ENCODE measurements at places on chromosomes 2 and 18.

GRCh38 chr18:48238636-48239035 lies 170.5 kb downstream of the ZBTB7C start:
- DNase-seq, result no peak

GRCh38 chr2:160596441-160596840 lies 102.8 kb upstream of the RBMS1 start:
- DNase-seq, result no peak

DNA sequence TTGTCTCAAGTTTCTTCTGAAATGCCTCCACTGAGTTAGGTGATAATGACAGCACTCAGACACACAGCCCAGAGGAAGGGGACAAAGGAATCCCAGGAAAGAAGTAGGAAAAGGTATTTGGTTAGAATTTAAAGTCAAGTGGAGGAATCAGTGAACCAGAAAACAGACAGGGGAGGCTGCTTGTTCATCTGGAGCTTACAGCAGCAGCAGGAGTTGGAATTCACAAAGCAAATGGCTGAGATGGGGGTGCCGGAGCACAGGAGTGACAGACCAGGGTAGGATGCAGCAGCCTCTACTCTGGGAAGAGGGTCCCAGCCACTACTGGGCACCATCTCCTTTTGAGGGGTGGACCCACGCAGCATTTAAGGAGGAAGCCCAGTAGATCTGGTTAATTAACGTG lies 104.8 kb downstream of the ST6GAL2 start:
- DNase-seq, result no peak

GRCh38 chr2:166361351-166362153 lies 14.2 kb downstream of the SCN9A start:
- DNase-seq, result no peak

DNA sequence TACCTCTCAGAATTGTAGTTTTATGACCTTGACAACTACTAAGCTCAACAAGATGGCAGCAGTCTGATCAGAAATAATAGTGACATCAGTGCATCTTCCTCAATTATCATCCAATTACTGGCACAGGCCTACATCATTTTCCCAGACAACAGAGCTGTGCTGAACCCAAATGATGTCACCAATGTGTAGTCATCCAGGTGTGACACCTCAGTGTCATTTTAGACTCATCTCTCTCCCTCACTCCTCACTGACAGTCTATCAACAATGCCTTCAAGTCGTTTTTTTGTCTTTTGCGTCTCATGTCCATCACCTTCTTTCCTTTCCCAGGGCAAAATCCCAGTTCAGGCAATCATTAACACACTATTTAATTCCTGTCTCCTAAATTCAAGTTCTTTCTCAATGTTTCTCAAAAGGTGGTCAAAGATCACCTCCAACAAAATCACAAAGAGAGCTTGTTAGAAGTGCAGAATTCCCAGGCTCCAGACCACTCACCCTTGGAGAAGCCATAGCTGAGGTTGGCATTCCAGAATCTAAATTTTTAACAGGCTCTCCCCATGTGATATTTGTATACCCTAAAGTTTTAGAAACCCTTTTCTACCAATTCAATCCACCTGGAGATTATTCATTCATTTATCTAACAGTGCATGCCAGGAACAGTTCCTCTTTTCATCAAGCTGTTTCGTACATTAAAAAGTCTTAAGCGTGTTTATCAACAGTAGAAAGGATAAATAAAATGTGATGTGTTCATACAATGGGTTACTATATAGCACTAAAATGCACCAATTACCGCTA lies 125.3 kb upstream of the KLF7 start:
- DNase-seq, result no peak

DNA sequence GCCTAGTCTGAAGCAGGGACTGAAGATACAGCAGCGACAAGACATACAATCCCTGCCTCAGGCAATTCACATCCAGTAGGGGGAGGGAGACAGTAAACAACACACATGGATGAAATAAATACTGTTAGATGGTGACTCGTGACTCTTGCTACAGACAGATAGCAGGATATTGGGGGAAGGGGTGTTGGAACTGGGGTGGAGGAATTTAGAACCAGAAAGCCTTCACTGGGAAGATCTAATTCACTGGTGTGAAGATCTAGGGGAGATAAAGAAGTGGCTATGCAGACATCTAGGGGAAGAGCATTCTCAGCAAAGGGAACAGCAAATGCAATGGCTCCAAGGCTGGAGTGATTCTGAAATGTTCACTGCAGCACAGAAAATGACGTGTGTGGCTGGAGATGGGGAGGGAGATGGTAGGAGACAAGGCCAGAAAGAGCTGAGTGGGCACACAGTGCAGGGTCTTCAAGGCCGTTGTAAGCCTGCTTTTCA lies 52.6 kb upstream of the TMEM163 start:
- no peak for DNase-seq

- DNase-seq, result no peak
Observed at GRCh38 chr2:190649798-190650390, 1.0 kb downstream of the NAB1 start.

GRCh38 chr2:132703396-132703795 lies 33.4 kb upstream of the LYPD1 start:
- DNase-seq, result no peak

DNA sequence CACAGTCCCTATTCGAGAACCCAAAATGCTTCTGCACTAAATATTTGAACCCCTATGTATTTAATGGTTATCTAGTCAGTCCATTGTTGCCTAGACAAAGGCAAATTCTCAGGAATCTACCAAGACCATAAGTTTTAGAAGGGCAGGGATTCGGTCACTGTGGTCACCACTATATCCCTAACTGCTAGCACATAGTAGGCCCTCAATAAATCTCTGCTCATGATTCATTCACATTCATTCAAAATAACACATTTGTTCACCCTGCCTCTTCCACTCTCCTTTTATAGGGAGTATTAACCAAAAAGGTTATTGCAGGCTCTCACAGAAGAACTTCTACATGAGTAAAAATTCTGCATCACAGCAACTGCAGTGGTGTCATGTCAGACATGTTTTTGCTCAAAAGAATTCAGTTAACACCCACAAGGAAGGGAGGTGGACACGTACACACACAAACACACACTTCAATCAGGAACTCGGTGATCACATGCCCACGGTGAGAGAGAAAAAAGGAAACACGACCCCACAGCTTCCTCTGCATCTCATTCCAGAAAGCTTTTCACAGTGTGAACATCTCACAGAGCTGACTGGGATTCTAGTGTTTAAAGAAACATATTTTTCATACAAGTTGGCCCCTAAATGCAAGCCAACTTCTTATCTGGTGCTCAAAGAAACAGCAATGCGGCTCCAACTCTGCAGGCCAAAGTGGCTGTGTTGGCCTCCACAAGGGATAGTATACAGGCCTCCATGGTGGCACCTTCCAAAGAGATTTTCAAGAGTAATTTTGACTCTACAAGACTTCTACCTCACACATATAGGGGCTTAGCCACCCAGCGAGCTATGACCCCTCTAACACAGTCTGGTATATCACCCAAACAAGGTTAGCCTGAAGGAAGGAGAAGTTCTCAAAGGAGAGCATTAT lies 98.0 kb downstream of the ANKRD44 start:
- no peak for DNase-seq

DNA sequence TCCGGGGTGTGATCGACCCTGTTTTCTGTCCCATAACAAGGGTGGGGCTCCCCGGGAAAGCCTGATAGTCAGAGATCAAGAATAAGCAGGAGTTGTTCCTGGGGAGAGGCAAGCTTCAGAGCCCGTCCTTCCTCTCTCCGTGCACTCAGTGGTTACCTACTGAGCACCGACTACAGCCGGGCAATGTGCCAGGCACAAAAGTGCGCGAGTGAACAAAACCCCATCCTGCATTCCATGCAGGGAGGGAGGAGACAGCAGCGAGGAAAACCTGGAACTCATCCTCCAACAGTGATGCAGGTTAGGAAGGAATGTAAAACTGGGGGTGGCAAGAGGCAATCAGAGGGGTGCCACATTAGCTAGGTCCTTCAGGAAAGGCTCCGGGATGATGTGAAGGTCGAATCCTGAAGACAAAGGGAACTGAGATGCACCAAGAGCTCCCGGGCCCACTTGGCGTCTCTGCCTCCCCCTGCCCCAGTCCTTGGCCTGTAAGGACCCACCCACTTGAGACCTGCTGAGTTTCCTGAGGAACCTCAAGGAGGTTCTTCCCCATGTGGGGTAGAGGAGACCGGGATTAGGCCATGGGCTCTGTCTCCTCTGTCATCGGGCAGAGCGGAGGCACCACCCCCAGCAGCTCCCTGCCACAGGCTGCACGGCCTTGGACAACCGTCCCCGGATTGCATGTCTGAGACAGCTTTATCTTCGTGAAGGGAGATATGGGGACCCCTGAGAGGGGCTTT lies 198.2 kb downstream of the NDUFA10 start:
- no peak for DNase-seq

DNA sequence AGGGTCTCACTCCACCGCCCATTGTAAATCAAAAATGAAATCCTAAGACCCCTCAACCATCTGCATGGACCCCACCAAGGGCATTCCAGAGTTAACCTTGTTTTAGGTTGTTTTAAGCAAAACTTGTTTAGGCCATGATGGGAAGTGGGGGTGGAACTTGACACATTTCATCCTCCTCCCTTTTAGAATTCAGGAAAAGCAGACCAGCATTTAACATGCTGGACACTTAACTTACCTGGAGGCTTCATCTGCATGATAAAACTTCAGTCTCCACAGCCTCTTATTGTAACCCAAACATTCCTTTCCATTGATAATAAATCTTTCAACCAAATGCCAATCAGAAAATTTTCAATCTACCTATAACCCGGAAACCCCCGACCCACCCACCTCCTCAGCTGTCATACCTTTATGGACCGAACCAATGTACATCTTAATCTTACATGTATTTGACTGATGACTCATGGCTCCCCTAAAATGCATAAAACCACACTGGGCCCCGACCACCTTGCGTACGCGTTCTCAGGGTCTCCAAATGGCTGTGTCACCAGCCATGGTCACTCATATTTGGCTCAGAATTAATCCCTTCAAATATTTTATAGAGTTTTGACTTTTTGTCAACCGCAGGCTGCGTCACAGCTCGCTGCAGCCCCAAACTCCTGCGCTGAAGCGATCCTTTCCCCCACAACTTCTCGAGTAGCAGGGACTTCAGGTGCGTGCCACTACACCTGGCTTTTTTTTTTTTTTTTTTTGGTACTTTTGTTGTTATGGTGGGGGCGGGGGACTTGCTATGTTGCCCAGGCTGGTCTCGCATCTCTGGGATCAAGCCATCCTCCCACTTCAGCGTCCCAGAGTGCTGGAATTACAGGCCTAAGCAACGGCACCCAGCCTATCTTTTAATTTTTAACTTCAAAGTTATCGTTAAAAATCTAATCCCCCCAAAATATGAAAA lies 917 bp downstream of the MPPE1 start:
- no peak for DNase-seq

GRCh38 chr2:230128623-230129342 lies 60.1 kb upstream of the SLC16A14 start:
- no peak for DNase-seq

DNA sequence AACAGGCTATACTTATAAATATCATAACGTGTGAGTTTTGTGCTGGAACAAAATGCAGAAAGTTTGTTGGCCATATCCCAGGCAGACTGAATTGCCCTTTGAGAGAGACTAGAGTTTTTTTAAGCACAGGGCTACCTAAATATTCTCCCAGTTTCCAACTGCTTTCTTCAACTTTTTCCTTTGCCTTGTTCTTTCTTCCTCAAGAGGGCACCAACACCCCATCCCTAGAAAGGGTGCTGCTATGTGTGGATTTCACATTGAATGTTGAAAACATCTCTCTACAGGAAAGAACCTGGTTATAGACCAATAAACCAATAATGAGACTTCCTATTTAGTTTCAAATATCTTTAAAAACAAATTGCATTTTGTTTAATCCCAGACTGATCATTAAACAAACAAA lies 87.9 kb downstream of the ICOS start:
- no peak for DNase-seq

GRCh38 chr2:43305012-43305411 lies 78.6 kb upstream of the ZFP36L2 start:
- no peak for DNase-seq

DNA sequence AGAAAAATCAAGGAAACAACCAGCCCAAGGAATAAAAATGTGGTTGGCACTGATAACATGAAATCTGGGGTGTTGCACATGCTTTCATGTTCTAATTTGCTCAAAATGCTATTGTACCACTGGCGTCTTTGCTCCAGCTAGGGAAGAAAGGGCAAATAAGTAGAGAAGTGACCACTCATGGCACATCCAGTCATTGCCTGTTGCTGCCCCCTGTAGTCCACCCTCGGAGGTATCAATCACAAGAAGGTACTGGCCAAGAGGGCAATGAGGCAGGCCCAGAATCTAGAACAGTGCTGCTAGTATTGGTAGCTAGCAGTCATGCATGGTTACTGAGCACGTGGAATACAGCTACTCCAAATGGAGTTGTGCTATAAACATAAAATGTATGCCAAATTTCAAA lies 213.4 kb downstream of the CDCA7 start:
- no peak for DNase-seq

DNA sequence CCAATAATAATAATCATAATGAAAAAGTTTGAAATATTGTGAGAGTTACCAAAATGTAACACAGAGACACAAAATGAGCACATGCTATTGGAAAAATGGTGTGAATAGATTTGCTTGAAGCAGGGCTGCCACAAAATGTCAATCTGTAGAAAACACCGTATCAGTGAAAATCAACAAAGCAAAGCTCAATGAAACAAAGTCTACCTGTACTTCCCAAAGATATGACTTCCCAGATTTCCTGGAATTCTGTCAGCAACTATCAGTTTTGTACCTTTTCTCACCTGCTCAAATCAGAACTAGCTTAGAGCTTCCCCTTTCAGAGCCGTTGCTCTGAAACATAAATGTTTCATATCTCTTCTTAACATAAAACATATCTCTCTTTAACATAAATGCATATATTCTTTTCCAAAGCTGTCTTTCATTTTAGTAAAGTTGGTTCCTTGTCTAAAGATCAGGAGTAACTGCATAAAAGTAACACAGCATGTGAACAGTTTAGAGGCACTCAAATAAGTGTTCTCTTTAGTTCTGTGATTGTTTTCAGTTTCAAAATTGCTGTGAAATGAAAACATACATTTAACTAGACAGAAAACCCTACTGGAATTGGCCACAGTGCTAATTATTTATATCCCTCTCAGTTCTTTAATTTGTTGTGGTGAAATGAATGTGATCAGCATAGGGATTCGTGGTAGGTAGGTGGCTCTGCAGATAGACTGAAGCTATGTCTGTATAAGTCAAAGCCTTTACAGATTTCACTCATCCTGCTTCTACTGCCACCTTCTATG lies 262.5 kb downstream of the KCNJ3 start:
- no peak for DNase-seq

- DNase-seq, result no peak
Observed at GRCh38 chr2:223969856-223970255, 12.6 kb downstream of the MRPL44 start.

DNA sequence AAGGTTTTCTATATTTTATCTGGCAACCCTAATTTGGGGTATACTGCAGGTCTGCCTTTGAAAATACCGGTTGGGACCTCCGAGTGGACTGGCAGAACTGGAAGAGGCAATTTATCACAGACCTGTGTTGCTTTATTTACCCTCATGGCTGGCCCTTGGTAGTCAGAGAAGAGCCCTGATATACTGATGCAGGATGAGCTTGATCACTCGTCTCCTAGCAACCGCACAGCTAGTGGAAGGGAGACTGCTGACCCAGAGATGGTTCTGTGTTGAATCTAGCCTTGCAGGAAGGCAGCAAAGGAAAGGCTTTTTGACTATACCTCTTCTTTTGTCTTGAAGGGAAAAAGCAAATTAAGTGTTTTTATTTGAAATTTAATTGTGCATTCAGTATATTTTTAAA lies 154.7 kb downstream of the EML6 start:
- no peak for DNase-seq

- no peak for DNase-seq
Observed at GRCh38 chr18:45493830-45494229, 121.4 kb upstream of the SLC14A2 start.

- DNase-seq, result no peak
Observed at GRCh38 chr2:164960159-164960558, 4.8 kb upstream of the SLC38A11 start.

- DNase-seq, result no peak
Observed at GRCh38 chr2:238947920-238948710, 100.2 kb downstream of the TWIST2 start.
